Renal cortical epithelial cell (primary cell): ENCODE measurements at places on chromosomes 6 and 20.

DNA sequence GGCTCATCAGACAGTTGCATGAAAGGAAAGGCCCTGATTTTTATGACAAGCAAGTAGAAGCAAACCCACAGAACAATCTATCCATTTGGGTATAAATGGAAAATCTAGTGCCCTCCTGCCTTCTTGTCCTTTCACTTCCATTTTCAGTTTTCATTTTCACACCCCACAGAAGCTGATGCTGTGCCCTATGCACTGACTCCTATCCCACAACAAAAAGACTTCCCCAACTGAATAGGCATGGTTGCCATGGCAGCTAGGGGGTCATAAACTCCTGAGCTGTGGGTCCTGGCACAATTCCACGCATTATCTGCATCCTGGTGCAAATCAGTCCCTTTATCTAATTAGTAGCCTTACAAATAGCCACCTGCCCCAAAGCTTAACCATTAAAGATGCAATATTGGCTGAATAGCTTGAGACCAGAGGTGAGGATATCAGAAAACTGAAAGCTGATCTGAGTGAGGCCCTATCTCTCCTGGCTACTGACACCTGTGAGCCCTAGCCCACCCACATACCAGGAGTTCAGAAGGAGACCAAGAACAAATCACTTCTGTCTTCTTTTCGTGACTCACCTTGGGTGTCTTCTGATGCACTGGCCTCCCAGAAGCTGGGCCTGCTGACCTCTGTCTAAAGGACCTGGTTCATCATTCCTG, 34.9 kb upstream of the HEY2 start:
- peak; percentile 55 for DNase-seq

GRCh38 chr6:150573041-150573681, 26.5 kb upstream of the PLEKHG1 start:
- no peak for DNase-seq

- DNase-seq: peak; percentile 41
Observed at GRCh38 chr6:56902641-56903464, 52.1 kb upstream of the BEND6 start.

- no peak for DNase-seq
Observed at GRCh38 chr20:58192567-58192966, 35.9 kb downstream of the ANKRD60 start.

GRCh38 chr6:147106759-147107401, 97.3 kb upstream of the STXBP5 start:
- peak; percentile 23 for DNase-seq

DNA sequence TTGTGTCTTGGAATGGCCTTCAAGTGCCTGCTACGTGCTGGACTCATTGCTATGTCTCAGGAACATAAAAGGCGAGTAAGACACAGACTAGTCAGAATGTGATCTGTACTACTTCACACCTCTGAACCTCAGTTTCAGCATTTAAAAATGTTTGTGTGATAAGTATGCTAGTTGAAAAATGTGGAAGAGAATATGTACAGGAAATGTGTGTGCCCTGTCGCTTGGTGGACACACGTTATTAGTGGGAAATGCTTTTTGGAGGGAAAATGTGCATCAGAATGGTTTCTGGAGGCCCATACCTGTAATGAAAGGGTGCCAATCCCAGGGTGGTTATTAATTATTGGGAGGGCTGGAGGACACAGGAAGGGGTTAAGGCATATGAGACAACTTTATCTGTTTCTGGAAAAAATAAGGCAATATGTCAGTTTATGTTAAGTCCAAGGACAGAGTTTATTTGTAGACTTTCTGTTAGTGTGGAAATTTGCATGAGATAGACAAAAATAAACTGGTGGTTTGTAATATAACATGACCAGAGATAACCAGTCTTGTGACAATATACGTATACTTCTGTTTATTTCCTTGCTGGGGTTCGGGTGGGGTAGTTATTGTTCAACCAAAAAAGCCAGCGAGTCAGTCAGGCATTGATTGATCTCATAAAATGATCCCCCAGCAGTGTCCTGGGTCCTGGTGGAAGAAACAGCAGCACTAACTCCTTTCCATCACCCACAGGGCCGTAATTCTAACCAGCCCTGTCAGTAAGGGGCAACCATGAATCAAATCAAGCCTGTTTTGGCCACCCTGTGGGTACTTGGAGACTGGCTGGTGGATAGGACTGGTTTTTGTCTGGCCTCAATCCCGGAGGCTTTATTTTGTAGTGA, 117.9 kb downstream of the JARID2 start:
- DNase-seq: peak; percentile 58

DNA sequence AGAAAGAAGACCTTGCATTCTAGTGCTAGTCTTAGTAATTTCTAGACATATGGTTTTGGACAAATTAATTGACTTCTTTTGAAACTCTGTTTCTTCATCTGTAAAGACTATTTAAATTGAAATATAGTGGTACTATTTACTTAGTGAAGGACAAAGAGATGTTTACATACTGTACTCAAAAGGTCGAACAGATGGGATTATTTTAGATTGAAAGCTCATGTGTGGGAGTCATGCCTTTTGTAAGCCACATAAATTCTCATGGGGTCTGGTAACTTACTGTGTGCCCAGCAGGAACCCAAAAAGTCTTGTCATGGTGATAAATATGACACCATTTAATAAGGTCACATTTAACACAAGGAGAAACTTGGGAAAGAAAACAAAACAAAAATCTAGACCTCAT, 368.2 kb upstream of the CITED2 start:
- DNase-seq: no peak

DNA sequence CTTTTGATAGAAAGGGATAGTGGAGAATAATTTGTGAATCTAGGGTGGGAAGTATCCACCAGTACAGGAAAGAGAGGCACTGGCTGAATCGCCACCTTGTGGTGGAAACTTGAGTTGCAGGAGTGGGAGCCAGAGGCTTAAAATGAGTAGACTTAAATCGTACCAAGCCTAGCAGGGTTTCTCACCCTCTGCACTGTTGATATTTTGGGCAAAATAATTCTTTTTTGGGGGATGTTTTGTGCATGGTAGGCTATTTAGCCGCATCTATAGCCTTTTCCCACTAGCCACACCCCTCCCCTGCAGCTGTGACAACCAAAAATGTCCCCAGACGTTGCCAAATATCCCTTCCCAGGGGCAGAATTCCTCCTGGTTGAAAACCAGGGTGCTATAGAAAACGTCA, 119.1 kb downstream of the DHX35 start:
- DNase-seq: peak; percentile 67

DNA sequence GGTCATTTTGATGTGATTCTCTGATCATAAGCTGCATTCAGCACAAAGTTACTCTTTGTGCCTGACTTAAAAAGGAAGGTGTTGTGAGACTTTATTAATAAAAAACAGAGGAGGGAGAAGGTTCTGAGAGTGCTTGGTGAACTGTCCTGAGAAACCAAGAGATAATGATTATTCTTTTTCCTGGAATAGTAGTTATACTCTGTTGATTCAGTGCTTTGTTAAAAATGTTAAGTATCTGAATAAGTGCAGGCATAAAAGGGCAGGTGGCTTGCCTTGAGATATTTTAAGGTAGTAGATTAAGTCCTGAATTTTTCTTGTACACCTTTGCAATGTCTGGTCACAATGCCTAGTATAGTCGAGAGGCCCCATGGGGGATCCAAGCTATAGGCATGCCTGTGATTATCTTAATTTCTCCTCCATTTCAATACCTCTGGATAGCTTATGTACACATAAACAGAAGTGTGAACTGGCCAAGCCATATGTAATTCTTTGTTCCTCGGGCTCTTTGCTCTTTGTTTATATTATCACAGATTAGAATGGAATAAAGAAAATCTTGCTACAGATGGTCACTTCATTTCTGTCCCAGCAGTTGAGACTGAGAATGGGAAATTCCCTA, 50.0 kb downstream of the SOBP start:
- peak; percentile 54 for DNase-seq

DNA sequence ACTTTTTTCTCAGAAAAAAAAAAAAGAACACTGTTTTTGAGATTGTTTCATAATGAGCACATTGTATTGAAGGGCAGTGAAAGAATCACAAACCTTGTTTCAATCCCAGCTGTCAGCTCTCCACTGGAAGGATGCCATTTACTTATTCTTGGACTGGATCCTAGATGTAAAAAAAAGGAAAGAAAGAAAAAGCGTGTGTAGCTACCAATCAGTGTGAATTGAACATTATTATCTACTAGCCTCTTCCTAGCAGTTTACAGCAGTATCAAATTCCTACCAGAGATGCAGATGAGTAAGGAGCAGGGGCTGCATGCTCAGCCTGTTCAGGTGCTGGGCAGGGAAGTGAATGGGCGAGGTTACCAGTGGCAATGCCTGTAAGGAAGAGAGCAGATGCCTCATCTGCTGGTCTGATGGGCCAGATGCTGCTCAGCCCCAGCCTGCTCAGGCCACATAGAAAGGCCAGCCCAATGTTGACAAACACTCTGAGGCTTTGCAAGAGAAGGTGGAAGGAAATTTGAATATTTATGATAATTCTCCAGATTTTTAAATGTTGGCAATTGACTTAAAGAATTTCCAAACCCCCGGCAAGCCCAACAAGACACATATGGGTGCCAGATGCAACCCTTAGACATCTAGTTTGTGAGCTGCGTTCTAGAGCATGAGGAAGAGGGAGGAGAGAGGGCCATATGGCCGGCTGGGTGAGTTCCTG, 189.5 kb downstream of the IBTK start:
- no peak for DNase-seq

- no peak for DNase-seq
Observed at GRCh38 chr20:4787820-4788219, 66.1 kb downstream of the PRND start.

GRCh38 chr6:32685603-32686002, 19.1 kb upstream of the HLA-DQB1 start:
- peak; percentile 80 for DNase-seq

GRCh38 chr6:80767808-80768207, 661.3 kb downstream of the BCKDHB start:
- DNase-seq: peak; percentile 29

DNA sequence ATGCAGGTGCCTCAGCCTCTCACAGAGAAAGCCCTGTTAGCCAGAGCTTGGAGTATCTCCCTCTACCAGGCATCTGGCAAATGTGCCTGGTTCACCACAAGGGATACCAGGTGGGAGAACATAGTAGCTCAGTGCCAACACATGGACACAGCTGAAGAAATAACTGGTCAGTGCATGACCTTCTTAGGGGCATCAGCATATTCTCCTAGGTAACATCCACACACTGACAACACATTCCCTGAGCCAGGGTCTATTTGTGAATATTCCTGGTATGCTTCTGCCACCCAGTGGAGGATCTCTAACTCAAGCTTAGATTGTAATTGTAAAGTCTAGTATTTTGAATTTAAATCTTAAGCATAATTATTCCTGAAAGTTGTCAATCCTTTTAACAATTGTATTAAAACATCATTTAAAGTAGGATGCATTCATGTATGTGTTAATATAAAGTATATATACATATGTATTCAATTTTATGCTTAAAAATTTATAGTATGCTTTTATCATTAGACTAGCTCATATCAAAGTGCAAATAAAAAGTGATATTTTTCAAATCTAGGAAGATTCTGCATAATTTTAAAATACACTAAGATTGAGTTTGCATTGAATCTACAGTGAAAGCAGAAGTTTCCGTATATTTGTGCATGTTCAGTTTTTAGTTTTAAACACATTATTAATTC, 45.3 kb upstream of the COL21A1 start:
- DNase-seq: peak; percentile 78

DNA sequence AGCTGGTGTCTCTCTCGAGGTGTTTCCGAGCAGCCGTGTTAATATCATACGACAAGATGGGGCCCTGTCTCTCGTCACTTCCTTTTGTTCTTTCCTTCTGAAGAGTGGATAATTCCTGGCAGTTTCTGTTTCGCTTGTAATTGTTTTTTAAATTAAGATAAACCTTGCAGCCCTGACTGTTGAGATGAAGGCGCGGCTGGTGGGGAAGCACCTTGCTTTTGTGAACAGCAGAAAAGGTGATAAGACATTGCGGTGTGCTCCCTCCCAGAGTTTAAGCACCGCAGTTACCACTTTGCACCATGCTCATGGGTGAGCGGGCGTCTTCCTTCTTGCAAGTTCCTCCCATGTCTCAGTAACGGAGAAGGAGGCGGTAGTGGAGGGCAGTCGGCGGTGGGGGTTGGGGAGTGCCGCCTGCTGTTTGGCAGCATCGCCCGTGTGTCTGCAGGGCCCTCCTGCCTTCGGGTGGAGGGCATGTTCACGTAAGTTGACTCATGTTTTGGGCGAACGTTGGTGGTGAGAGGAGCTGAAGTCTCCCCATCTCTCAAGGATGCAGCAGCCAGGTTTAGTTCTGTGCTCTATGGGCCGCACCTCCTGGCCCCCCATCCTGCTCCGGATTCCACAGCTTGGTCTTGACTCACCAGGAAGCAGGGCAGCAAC, 345.9 kb downstream of the TAF4 start:
- DNase-seq: no peak

DNA sequence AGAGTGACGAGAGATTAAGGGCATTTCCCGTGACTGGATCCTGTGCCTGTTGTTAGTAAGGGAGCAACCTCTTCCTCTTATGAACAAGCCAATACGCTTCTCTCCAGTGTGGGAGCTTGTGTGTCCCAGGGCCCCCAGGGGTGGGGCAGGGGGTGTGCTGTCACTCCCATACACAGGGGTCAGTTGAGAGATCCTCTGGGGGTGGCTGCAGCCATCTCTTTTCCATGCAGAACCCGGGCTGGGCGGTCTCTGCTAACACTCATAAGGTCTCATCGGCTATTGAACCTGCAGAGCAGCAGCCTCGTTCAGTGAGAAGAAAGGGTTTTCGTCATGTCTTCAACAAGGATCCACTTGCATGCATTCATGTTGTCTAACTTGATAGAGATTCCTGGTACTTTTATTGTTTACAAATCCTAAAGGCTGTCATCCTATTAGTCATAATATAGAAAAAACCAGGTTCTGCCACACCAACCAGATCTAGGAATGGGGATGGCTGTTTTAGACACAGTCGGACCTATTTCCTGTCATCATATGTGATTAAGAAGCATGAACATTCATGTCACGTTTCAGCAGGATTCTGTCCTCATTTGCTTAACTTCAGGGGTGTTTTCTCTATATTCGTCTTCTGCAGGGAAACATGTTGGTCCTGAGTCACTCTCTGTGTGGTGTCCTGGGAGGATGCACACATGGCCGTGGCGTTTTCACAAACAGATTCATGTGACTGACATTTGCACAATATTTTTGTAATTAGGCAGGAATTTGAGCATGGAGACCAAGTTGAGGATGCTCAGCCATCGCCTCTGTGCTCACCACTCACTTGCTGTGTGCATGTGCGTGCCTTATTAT, 13.3 kb upstream of the THBS2 start:
- DNase-seq: no peak
